Stimulated activated CD4-positive, alpha-beta T cell treated with anti-CD3 and anti-CD28 coated beads, Interleukin-2, amount 100 ng/mL, for 24 hours (primary cell): ENCODE measurements at places on chromosomes 1 and 21.

- DNase-seq, result no peak
These were observed 99.0 kb upstream of the BEND5 start for GRCh38 chr1:48875552-48876329.

DNA sequence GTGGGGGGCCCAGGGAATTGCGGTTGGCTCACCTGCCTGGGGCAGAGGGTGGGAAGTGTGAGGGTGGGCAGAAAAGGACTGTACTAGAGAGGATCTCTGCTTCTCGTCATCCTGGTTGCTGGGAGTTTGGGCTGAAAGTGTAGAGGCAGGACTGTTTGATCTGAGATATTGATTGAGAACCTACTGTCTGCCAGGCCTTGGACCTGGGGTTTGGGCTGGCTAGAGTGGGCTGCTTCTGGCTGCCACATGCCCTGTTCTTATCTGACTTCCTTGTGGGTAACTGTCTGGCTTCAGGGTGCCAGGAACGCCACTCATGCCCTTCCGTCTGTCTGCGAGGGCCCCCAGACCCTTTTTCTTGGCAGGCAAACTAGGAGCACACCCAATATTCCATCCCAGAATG is 200.9 kb downstream of the FOXD2 start:
- no peak for DNase-seq

GRCh38 chr1:111600886-111601386 is 18.7 kb upstream of the RAP1A start:
- DNase-seq, result no peak

GRCh38 chr1:147545133-147545532 is 3.8 kb downstream of the BCL9 start:
- DNase-seq, result peak; percentile 81

- DNase-seq, result no peak
These were observed 90.7 kb upstream of the GCLM start for GRCh38 chr1:93999840-94000415.

- DNase-seq, result no peak
These were observed 4.6 kb downstream of the PEAR1 start for GRCh38 chr1:156898161-156898566.

- peak; percentile 73 for DNase-seq
These were observed 40.2 kb downstream of the FASLG start for GRCh38 chr1:172699111-172699510.

DNA sequence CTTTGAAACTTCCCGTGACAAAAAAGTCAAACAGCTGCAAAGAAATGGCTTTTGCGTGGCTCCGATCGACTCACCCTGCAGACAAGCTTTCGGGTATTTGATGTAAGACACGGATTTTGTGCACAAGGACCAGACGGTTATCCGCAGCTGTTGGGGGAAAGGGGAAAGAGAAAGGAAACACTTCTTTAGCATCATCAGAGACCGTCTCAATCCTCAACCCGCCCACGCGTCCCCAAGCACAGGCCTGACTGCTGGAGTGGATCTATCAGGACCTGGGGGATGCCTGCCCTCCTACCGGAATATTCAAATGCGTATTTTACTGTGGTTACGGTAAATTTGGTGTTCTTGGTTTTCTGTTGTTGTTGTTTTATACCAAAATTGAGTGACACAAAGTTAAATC is 11.2 kb downstream of the WRAP73 start:
- no peak for DNase-seq

DNA sequence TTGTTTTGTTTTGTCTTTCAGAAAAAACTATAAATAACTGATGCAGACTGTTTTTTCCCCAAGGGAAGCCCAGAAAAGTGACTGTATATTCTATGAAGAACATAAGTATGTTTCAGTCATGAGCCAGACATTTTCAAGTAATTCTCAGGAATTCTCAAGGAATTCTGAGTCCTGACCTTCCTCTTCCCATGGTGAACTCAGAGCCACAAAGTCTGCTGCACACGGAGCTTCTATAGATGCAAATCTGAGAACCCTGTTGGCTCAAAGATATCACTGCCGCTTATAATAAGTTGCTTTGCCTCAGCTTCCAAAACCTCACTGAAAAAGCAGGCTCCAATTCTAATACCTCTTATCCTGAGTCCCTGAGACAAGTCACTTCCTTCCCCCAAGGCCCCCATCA is 418.5 kb upstream of the RUNX1 start:
- DNase-seq, result no peak

GRCh38 chr21:31798842-31799704 is 67.2 kb upstream of the SCAF4 start:
- no peak for DNase-seq

DNA sequence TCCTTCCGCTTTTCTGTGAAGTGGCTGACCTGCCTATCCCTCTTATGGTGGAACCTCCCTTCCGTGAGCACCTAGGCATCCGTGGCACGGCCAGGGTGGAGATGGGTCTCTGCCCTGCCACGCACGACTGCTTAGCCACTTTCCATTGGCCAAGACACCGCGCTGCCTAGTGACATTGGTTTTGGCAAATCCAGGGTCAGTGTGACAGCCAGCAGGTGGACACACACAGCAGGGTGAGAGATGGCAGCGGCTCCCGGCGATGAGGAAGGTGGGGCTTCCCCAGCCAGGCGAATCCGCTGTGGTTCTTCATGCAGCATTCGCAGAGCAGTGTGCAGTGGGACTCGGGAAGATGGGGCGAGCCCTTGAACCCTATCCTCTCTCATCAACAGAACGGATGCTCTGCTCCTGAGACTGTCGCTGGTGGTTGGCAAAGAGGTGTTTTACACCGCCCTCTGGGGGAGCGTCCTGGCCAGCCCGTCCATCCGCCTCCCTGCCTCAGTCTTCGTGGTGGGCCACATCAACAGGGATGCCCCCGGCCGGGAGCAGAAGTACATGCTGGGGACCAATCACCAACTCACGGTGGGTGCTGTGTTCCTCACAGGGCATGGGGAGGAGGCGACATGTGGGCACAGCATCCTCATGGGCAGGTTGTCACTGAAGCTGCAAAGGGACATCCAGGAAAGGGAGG is 51.8 kb downstream of the DOP1B start:
- DNase-seq, result no peak

DNA sequence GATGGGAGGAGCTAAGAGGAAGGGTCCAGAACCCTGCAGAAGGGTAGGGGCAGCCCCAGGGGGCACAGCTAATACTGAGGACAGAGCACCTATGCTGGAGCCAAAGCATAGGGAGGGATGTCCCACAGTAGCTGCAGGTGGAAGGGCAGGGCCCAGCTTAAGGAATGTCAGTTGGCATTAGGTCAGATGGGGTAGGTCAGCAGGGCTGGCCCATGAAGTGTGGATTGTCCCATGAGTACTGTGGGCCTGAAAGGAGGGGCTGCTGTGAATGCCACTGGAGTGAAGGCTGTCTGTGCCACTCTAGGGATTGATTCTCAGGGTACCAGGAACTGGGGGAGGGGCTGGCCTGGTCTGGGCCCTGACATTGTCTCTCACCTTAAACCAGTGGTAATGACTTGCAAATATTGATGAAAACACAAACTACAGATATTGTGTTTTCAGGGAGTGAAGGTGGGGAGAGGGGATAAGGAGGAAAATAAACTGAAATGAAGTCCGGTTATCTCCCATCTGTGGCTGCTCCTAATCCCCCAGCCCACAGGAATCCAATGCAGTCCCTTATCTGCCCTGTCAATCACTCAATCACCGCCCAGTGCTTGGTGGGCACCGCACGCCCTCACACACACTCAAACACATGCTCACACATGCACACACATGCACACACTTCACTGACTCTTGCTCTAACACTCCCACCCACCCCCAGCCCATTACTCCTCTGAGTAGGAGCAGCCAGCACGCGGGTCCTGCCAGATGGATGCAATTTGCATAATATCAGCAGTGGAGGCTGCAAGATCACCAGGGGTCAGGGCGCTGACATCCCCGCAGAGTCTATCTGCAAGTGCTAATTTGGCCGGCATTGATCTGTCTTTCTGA is 27.8 kb downstream of the DMAP1 start:
- DNase-seq, result no peak

DNA sequence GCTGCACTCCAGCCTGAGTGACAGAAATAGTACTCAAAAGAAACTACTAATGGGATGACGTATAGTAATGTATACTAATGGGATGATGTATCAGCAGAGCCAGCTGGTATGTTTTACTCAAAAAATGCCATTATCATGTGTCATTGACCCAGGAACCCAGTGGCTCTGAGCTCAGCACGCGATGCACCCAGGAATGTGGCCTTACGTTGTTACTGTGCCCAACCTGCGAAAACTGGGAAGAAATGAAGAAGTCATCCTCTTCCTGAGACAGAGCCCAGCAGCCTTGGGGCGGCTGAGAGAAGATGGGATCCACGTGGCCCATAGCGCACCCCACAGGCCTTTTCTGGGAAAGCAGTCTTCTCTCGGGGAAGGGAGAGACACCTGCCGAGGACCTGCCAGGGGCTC is 8.8 kb downstream of the UBE2J2 start:
- no peak for DNase-seq

GRCh38 chr1:170691258-170691657 is 27.3 kb downstream of the PRRX1 start:
- no peak for DNase-seq

GRCh38 chr1:50189369-50189768 is 80.6 kb downstream of the ELAVL4 start:
- no peak for DNase-seq

DNA sequence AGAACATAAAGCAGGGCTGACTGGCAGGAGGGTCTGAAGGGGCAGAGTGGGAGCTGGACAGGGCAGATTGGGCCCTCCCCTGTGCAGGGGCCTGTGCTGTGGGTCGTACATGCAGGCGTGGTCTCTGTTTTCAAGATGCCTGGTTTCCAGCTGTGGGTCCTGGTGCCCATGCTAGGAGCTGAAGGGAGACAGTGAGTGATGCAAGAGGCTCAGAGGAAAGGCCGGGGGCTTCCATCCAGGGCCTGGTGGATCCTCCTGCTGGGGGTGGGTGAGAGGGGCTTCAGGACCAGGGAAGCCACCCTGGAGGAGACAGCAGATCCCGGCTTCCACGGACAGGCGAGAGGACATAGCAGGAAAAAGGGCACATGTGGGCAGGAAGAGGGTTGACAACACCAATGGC is 349.0 kb upstream of the VAMP3 start:
- no peak for DNase-seq

GRCh38 chr1:32755810-32756159 is 53.2 kb upstream of the SYNC start:
- no peak for DNase-seq

DNA sequence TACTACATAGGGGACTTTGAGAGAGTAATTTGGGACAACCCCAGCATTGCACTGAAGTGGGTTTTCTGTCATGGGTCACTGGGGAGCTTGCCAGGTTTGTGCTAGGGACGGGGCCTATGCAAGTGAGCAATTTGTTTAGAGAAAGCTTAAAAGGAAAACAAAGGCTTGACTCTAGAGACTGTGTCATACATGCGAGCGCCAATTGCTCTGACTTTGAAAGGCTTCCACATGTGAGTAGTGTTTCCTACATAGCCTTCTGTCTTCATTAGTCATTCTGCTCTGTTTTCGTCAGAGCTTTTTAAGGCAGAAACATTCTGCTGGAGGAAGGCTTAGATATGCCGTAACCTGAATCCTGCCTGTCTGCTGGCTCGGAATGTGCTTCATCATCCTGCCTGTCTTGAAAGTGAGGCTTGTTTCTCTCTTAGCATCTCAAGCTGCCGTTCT is 28.4 kb downstream of the TRIM45 start:
- DNase-seq, result peak; percentile 6

- no peak for DNase-seq
These were observed 435.2 kb upstream of the KAZN start for GRCh38 chr1:14163246-14163645.

GRCh38 chr1:3609016-3609768 is 2.1 kb downstream of the MEGF6 start:
- no peak for DNase-seq

GRCh38 chr1:233055879-233056641 is 105.6 kb downstream of the NTPCR start:
- DNase-seq, result no peak

DNA sequence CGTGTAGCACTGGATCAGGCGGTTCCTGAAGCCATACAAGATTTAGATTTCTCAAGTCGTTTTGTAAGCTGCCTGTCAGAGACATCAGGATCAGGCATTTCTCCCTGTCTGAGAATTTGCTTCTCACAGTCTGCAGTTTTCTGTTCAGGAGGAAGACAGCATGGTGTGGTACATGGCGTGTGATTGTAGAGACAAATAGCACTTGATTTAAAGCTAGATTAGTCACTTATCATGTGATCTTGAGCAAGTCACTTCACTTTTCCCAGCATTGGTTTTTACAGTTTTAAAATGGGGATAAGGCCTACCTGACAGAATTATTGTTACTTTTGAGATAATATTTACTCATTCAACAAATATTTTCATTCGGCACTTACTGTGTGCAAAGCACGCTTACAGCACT is 63.3 kb downstream of the AK4 start:
- DNase-seq, result no peak

GRCh38 chr1:227728059-227728891 is 6.8 kb downstream of the JMJD4 start:
- peak; percentile 80 for DNase-seq

DNA sequence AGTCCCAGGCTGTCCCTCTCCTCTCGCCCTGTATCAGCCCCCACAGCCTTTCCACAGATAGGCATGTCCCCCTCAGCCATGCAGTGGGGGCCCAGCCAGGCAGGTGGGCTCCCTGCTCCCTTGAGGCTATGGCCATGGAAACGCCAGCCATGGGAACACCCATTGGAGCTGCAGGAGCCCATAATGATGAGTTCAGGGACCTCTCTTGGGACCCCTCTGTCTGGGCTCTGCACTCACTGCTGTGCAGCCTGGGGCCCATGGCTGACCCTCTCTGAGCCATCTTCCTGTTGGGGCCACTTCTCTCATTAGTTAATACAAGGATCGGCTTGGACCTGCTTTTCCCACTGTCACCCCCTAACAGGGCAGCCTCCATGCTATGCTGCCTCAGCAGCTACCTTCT is 33.2 kb downstream of the WNT3A start:
- DNase-seq, result peak; percentile 11

- peak; percentile 55 for DNase-seq
These were observed 16.5 kb upstream of the ATP6V1G3 start for GRCh38 chr1:198556971-198557370.

DNA sequence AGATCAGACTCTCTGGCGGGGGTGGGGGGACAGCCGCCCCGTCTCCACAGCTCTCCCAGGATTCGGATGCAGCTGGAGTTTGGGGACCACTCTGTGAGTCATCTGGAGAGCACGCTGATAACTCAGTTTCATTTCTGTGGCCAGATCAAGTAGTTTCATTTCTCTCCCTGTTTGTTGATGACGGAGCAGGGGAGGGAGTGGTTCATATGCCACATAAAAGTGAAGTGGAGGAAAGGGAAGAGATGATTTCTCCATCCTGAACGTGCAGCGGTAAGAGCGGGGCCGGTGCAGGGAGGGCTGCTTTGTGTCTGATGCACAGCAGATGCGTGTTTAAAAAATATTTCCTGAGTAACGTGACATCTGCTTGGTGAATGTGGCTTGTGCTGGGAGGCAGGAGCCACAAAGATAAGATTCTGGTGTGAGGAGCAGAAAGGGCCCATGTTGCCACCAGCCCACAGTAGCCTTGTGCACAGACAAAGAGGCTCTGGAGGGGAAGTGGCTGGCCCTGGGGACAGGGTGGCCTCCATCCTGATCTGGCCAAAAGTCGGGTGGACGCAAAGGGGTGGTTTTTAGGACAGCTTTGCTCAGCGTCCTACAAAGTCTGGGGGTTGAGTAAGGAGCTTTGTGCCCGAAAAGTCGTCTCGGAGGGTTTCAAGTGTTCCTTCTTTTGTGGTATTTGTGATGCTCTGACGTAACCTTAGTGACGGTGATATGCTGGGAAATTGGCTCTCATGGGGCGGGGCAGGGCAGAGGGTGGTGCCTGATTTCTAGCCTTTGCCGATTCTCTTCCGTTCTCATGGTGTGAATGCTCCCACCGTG is at the start of gene MX2:
Gene MX2 (plus strand): TSS at position 242 of the 819 bp plus-strand sequence. CDS start 14,880 bp downstream, outside the sequence.
- peak; percentile 73 for DNase-seq
